Skin of body (tissue), 3 donors: ENCODE measurements at places on chromosomes 4 and X.

DNA sequence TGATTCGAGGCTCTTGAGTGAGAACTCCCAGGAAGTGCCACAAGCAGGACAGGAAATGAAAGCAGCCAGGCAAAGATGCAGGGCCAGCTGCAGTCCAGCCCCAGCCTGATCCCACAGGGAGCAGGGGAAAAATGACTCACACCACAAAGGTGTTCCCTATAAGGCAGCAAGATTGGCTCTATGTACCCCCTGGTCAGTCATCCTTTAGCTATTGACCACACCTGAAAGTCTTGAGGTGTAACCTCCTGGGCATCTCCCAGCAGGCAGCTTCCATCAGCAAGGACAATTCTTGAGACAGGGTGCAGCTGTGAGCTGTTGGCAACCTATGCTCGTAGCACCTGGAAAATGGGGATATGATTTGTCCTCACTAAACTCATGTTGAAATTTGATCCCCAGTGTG is 27.9 kb upstream of the EXOC1L start:
- no peak for DNase-seq

- no peak for DNase-seq
Observed at GRCh38 chr4:141255016-141255415, 34.3 kb downstream of the ZNF330 start.

DNA sequence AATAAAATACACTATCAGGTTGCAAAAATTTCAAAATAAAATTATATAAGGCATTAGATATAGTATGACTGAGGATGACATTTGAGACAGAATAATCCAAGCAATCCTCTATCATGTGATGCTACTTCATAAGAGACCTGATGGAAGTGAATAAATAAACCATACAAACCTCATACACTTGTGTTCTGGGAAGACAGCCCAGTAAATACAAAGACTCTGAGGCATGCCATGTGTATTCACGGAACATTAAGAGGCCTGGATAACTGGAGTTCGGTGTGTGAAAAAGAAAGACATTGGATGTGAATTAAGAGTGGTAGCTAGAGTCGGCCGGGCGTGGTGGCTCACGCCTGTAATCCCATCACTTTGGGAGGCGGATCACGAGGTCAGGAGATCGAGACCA is 364.2 kb downstream of the ADAM29 start:
- DNase-seq: no peak

- DNase-seq: no peak
Observed at GRCh38 chr4:169014586-169014985, 4.5 kb upstream of the CBR4 start.

DNA sequence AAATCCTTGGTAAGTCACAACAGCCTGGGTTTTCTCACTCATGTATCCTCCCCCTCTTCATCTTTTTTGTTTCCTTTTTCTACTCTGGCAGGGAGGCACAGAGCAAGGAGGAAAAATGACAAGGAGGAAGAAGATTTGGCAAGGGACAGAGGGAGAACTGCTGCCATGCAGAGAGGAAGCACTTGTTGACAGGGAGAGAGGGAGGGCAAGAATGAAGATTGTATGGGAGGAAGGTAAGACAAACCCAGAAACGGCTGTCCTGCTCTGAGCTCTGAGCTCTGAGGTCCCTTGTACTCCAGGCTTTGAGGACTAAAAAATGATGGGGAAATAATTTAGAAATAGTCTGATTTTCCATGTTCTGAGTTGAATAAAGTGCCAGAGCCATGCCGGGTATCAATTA is 123.9 kb downstream of the DCHS2 start:
- no peak for DNase-seq

DNA sequence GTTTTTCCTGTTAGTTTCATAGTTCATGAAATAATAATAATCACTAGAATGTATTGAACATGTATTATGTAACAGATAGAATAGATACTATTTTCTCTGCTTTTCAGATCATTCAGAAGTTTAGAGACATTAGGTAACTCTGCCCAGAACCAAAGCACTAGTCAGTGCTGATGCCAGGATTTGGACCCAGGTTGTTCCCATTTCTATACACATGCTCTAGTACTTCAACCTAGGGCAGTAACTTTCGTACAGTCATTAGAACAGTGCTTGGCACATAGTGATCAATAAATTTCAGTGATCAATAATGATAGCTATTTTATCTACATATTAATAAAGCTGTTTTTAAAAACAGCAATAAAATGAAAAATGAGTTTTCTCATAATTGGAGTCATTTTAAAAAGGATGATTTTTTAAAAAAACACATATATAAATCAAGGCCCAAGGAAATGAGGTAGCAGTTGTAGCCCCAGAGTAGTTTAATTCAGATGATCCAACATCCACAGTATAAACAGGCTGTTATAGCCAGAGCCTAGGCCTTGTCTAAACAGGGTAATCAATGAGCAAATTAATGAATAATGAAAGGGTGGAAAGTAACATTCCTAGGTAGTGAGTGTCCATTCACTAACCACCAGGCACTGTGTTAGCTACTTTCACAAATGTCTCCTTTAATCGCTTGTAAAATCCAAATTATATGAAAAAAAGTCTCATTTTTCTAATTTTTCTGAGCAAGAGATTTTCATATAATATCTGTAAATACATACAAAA is 25.6 kb downstream of the TXK start:
- DNase-seq: no peak

- peak; percentile 84 for DNase-seq
Observed at GRCh38 chr4:41661442-41662076, 87.0 kb downstream of the PHOX2B start.

DNA sequence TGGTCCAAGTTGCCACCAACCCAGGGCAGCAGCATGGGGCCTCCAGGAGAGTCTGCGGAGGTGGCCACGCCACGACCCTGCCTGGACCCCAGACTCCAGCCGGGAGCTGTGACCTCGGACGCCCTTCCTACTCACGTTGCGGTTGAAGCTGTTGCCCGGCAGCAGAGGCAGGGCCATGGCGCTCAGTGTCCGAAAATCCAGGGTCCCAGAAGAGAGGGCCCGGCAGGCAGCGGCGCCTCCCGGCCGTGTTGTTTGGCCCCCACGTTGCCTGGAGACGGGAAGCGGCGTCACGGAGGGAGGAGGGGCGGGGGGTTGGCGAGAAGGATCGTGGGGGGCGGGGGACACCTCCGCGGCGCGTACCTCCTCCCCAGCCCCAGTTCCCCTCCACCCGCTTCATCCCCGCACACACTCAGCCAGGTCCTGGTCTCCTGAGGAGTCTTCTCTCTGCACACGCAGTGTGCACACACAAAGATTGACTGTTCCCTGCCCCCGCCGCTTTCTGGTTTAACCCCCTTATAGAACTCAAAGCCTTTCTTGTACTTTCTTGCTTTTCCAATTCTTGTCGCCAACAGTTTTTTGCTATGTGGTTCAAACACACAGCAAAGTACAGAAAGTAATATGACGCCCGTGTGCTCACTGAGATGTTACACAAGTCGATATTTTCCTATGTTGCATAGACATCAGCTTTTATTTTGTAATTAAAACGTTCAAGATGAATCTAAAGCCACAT is at the start of gene EFHC2:
EFHC2 (minus strand) TSS at position 261 of the 730 bp plus-strand sequence; CDS start at position 177, 84 bp downstream.
- peak; percentile 6 for DNase-seq

DNA sequence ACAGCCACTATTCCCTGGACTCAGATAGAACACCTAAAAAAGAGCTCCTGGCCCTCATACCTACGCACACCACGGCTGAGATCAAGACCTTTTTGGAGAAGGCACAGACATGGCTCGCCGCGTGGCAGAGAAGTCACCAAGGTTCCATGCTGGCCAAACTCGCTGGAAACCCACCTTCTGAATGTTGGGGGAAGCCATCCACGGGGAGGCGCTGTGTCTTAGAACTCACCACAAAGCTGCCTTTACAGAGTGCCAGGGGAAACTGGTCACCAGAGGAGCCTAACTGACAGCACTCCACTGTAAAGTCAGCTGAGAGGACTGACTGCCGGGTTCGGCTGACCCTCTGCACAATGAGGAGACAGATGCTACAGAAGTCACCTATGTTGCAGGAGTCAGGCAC is 97.9 kb downstream of the NEUROG2 start:
- no peak for DNase-seq

- DNase-seq: no peak
Observed at GRCh38 chrX:78029663-78030062, 60.2 kb upstream of the PGAM4 start.

- DNase-seq: no peak
Observed at GRCh38 chr4:59848457-59848856, 1351.7 kb upstream of the ADGRL3 start.

DNA sequence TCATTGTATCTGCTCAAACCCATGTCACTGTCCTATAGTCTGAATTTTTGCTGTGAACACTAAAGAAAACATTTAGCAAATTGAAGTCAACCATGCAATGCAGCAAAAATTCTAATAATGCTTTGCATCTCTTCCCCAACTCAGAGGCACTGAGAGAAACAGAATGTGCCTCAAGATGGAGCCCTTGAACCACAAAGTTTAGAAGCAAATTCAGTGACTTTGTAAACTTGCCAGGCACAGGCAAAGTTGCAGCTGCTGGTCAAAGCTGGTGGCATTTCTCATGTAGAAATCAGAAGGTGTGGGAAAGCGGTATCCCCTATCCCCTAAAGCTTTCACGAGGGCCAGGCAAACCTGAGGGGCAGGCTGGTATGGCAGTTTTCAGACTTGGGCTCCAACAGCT is 121.7 kb upstream of the DIPK2B start:
- peak; percentile 1 for DNase-seq

DNA sequence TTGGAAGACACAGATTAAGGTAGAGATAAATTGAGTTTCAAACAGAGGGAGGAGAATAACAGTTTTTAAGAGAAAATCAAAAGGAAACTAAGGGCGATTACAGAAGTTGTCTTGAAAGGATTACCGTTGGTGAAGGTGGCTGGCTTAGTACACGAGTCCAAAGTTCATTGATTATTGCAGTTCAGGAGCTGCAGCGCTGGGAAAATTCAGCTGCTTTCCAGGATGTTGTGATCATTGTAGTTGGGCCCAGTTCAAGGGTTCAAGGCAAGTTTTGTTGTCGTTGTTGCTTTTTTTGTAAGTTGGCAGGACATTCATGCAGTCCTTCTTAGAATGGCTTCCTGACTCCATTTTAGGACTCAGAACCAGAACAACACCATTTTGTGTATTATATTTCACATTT is 461.7 kb downstream of the RAPGEF2 start:
- no peak for DNase-seq

- DNase-seq: peak; percentile 6
Observed at GRCh38 chr4:177239878-177240277, 69.8 kb upstream of the NEIL3 start.

DNA sequence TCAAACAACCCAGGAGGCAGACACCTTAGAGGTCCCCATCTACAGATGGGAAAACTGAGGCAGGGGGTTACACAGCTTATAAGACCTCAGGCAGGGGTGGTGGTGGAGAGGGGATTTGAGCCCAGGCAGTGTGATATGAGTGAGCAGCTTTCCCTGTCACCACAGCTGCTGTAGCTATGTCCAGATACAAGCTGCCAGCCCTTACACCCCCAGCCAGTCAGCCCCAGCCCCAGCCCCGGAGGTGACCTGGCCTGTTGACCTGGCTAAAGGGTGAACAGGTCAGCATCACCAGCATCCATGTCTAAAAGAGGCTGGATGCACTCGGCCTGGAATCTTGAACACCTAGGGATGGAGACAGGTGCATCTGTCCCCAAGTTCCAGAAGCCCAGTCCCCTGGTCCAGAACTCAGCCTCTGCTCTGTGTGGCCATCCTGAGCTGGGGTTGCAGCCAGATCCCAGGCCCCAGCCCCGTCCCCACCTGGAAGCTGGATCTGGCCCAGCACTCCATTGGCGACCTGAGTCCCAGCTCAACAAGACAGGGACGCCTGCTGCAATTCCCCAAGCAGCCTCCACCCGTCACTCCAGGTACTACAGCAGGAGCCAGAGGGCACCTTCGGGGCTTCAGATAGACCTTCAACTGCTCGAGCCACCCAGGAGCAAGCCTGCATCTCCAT is 89.5 kb downstream of the JAKMIP1 start:
- DNase-seq: no peak

DNA sequence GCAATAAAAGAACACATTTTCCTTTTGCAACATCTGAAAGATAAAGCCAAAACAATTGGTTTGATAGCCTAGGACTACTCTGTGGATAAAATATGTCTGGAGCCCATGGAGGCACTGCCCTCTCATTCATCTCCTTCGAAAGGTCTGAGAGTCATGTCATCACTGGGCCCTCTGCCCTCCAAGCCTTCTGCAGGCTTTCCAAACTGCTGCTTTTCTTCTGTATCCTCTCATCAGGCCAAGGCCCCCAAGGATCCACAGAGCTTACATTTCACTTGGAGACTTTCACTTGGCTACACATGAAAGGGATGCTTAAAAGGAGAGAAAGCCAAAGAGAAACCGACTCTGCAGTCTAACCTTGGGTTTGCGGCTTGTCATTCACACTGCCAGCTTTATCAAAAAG is 109.9 kb downstream of the SH3RF1 start:
- DNase-seq: peak; percentile 38

DNA sequence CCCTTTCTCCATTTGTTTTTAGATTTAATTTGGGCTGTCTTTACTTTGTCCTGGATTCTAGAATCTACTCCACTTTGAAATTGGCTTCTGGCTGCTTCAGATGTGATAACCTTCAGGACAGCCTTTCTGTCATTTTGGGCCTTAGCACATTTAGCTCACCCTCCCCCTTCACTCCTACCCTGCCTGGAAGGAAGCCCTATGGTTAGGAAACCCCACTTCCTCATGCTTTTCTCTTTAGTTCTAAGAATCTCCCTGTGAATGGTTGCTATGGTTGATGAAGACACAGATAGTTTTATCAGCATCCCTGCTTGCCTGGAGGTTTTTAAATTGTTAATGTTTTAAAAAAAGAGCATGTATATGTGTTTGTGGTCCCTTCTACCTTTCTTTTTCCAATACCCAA is 100.7 kb upstream of the PTPN13 start:
- no peak for DNase-seq

- DNase-seq: no peak
Observed at GRCh38 chrX:1533058-1533457, 3.9 kb downstream of the P2RY8 start.

DNA sequence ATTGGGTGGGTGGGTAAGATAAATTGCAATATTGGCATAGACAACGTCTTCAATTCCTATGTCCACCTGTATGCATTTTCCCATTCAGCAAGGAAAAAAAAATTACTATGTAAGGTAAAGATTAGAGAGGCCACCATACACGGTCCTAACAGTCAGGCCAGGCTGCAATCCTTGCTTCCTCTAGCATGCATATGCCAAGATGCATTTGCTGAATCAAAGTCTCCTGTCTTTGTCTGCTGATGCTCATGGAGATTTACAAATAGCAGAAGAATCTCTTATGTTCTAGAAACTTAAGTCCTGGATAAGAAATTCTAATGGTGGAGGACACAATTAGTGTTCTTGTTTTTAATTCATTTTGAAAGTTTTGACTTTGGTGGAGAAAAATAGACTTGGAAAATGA is 206.8 kb downstream of the PDGFC start:
- DNase-seq: no peak

GRCh38 chr4:73948291-73948690 is 33.5 kb downstream of the PF4 start:
- no peak for DNase-seq

GRCh38 chr4:184100297-184100885 is 117.3 kb downstream of the ENPP6 start:
- no peak for DNase-seq

DNA sequence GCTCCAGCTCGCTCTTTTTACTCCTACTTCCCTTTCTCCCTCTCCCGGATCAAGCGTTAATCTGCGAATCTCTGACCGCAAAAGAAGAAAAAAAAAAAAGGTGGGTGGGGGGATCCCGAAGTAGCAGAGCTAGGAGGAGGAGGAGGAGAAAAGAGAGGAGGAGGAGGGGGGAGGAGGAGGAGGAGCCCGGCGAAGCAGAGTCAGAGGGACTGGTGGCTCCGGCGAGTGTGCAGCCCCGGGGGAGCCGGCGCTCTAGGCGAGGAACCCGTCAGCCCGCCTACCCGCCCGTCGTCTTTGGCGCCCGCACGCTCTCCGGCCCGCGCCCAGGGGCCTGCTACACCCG is at the start of gene NHSL2:
NHSL2 (plus strand) TSS at position 203 of the 343 bp plus-strand sequence.
- DNase-seq: no peak
